ENCODE measurements at places on chromosomes 16 and 17.

DNA sequence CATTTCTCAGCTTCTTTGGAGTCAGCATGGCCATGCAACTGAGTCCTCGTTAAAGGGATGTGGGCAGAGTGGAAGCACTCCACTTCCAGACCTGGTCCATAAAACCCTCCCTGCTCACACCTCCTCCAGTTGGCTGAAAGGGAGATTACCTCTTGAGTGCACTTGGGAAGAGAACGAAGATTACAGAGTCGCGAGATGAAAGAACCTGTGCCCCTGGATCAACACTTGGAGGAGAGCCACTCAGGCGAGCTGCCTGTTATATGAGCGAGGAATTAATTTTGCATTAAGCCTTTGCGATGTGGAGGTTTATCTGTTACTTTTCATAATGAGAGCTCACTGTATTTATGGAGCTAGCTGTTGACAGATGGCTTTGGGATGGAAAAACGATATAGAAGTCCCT lies 147.9 kb downstream of the MAF start:
- no peak for DNase-seq

- DNase-seq: no peak
Observed at GRCh38 chr17:13940858-13941665, 128.2 kb upstream of the COX10 start.

- DNase-seq: no peak
Observed at GRCh38 chr16:11428623-11428953, 83.3 kb downstream of the RMI2 start.

GRCh38 chr17:50145532-50146229 lies 4.8 kb downstream of the PPP1R9B start:
- DNase-seq: no peak

- DNase-seq: no peak
Observed at GRCh38 chr16:71622088-71622487, 3.9 kb upstream of the MARVELD3 start.

DNA sequence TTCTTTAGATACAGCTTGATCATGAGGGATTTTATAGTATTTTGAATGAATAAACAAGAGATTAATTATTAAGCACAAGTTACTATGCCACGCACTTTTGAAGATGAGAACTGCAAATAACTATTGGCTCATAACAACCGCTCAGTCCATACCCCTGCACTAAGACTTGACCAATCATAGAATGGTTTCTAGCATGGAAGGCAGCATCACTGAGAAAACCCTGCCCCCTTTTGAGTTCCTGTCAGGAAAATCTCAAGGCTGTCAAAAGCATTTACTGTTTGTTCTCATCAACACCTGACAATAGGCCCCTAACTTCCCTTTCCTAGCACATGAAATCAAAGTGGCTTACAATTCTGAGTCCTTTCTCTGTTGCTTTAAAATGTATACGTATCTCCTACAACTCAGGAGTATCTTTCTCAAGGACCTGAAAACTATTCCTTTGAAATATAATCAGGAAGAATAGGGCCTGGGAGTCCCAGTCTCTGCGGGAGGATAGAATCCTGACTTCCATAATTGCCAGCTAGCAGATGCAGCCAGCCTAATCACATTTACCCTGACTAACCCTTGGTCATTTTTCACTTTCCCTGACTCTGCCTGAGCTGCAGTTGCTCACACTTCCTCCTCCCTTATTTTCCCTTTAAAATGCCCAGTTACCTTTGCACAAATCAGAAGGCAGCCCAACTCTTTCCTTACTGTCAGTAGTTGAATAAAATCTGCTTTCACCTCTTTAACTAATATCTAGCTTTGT lies 9.1 kb upstream of the MMD start:
- no peak for DNase-seq

GRCh38 chr17:35167046-35167445 lies 19.4 kb downstream of the UNC45B start:
- DNase-seq: no peak

DNA sequence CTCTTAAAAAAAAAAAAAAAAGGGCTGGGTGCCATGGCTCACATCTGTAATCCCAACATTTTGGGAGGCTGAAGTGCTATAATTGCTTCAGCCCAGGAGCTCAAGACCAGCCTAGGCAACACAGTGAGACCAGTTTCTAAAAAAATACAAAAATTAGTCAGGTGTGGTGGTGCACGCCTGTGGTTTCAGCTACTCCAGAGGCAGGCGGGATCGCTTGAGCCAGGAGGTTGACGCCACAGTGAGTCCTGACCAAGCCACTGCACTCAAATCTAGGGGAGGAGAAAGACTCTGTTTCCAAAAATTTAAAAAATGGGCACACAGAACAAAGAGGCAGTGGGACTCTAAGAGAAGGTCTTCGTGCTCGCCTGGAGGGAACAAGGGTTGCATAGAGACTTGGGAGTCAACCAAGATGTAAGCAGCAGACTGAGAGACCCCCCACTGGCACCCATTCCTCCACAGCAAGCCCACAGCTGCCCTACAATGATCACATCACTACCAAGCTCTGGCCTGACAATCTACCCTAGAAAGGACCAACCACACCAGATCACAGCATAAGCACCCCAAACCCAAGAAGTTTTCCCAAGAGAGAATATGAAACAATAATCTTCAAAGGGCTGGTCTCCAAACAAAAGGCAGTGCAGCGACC lies 121.6 kb downstream of the ANKRD11 start:
- no peak for DNase-seq

- DNase-seq: no peak
Observed at GRCh38 chr16:29813644-29814562, 1.9 kb downstream of the PRRT2 start.

DNA sequence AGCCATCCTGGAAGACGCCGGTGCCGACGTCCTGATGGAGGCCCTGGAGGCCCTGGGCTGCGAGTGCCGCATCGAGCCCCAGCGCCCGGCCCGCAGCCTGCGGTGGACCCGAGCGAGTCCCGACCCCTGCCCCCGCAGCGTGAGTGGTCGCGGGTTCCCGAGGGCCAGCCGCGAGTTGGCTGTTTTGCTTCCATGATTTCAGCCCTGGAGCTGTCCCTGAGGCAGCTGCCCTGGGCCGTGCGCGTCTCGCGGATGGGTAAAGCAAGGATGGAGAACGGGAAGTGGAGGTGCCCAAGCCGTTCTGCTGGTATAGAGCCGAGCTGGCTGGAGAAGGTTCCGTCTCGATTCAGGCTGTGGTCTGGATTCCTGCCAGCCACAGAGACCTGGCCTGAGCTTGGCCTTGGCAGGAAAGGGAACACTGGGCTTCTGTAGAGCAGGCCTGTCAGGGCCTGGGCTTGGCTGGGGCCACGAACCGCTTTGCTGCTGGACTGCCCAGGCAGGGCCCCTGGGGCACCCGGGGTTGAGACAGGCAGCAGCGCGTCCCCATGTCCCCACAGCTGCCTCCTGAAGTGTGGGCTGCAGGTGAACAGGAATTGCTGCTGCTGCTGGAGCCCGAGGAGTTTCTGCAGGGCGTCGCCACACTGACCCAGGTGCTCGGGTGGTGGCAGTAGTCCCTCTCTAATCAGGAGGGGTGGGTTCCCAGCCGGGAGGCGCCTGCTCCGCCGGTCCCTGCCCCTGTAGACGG lies 941 bp upstream of the MRPS34 start:
- no peak for DNase-seq

DNA sequence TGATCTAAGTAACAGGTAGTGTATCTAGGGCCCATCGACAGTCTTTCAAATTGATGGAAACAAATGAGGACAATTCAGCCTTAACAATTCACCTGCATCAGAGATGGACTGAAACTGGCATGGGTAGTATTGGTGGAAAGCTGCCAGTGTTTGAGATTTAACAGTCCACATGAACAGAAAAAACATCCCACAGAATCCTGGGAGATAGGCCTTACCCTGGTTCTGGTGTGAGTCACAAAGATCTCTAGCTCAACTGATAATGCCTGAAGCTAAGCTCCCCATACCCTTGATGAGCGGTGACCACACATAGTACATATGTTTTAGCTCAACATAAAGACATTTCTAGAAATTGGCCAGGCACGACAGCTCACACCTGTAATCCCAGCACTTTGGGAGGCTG lies 21.9 kb downstream of the CRK start:
- DNase-seq: no peak

DNA sequence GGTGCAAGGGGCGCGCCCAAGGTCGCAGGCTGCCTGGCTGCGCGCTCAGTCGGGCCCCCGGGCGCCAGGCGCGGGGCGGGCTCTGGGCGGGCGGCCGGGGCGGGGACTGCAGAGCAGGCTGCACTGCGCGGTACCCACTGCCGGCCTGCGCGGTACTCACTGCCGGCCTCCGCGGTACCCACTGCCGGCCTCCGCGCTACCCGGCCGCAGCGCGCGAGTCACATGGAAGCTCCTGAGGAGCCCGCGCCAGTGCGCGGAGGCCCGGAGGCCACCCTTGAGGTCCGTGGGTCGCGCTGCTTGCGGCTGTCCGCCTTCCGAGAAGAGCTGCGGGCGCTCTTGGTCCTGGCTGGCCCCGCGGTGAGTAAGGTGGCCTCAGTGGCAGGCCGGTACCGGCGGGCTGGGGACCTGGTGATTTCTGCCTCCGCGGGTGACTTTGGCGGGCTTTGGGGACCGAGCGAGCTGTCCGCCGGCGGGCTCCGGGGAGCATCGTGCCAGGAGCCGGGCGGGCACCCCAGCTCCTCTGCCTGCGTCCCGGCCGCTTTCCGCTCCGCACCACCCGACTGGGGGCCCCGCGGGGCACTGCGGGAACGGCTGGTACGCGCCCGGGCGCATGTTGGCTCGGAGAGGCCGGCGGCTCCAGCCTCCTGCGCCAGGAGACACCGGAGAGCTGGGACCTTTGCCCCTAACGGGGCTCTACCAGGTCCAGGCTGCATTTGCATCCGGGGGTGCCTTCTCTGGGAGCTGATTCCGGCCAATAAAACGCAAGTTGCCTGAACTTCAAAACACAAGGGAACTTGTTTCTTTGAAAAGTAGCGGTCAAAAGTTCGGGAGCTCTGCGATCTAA lies at the start of gene SLC47A1:
SLC47A1 (plus strand) TSS at position 137 of the 844 bp plus-strand sequence; CDS start at position 223, 86 bp downstream.
- no peak for DNase-seq

DNA sequence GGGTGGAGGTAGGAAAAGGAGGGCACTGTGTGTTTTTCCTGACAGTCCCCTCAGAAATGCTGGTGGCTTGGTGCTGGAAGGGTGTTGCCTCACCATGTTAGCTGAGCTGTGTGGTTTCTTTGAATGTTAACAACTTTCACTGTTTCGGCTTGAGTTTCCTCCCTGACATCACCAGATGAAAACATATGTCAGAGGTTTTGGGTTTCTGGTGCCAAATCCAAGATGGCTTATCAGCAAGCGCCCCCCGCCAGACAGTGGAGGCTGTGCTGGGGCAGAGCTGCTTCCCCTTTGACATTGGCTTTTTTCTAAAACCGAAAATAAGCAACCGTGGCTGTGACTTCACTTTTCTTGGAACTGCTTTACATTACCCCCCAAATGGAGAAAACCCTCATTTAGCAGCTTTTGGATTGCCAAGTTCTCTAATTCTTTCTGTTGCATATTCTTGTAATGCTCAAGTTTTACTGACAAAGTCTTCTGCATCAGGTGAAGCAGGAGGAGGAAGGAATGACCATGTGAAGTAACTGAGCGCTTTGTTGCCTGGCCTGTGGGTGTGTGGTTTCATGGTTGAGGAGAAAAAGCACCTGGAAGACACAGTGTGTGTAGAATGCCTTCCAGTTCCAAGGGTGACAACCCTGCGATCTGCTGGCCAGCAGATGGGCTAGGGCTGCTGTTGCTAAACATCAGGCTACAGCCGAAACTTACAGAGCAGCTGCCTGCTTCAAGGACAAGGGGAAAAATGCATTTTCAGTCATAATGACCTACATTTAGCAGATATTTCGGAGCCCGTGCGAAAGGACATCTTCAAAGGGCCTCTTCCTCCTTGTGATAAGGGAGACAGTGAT lies 9.7 kb downstream of the RMI2 start:
- no peak for DNase-seq

DNA sequence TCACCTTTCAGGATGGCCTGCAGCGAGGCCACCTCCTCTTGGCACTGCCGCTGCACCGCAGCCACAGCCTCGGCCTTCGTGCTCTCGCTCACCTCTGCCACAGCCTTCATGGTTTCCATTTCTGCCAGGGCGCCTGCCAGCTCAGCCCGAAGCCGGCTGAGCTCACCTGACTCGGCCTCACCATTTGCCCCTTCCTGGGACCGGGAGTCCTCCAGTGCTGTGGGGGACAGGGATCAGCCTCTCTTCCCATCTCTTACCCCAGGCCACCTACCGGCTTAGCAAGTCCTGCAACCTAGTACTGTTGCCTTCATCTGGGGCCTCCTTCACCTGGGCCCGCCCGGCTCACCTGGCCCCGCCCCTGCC lies 658 bp downstream of the RABEP2 start:
- DNase-seq: no peak

- no peak for DNase-seq
Observed at GRCh38 chr17:68400404-68400735, 56.9 kb downstream of the WIPI1 start.

DNA sequence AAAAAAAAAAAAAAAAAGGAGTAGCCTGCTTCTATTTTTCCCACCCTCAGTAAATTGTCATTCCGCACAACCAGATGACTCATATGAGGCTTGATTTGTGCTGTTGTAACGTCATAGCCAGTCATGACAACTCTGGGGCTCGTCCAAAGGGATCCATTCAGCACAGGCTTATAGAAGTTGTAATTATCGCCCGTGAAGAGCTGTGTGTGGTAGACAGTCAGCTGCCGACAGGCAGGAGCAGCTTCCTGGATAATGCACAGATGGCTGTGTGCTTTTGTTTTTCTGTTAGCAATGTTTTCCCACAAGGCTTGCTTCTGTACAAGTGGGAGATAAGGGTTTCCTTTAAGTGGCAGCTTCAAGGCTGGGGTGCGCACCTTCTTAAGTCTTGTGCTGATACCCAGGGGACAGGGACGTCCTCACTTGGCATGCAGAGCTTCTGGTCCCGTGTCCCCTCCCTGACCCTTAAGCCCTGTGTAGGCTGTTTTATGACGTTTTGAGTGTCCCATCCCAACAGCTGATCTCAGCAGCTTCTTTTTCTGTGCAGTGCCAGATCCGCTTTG lies 26.0 kb downstream of the SNX29 start:
- no peak for DNase-seq

DNA sequence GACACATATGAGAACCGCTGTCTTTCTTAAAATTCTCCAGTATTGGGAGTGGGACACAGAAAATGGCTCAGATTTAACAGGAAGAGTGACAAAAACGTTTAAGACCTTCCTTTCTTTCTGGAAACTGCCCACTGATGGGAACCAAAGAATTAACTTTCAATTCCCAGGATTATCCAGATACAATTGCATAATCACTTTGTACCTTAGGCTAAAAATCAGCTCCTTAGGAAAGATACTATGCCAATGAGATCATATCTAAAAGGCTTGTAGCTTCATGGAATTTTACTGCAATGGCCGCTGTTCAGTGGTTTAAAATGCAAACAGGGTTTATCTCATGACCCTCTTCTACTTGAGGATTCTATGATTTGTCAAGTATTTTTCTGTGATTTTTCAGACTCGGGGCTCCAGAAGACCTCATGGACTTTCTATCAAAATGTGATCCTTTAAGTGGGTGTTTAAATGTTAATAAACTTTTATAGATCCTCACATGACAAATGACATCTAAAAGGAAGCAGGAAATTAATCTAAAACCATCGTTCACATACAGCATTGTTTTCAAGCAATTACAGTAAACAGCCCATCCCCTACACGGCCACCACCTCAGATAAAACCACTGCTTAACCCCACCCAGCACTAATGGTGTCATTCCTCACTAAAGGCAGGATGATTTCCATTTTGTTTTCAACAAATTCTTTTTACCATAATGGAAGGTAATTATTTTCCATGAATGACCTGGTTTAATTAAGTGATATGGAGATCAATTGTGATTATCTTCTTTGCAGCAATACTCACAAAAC lies 31.6 kb upstream of the ERN1 start:
- no peak for DNase-seq
